CD4-positive, alpha-beta T cell (primary cell): ENCODE measurements at places on chromosomes 2 and 18. TPM values are rescaled to one million over a fixed set of nuclear protein-coding genes. Genes with fewer than 3 reads are reported as not detected.

Gene ATP6V1B1
- not detected for total RNA-seq

Gene GALM
- total RNA-seq: 7.0 TPM

Gene TYMS
- 1.1 TPM for total RNA-seq

Gene SF3B1
- total RNA-seq: 498 TPM

Gene LIMS1
- total RNA-seq: 18.5 TPM

Gene GAL3ST2
- 1.5 TPM for total RNA-seq

Gene PRSS56
- not detected for total RNA-seq

Gene DCAF17
- 13.0 TPM for total RNA-seq

Gene PLGLB2
- 2.1 TPM for total RNA-seq

Gene ANKRD53
- 0.42 TPM for total RNA-seq

Gene SULT1C2
- total RNA-seq: not detected

Gene GAREM1
- 0.14 TPM for total RNA-seq

Gene ARHGAP25
- total RNA-seq: 41.8 TPM

Gene HNMT
- not detected for total RNA-seq

Gene LONRF2
- total RNA-seq: 0.08 TPM

Gene CPO
- not detected for total RNA-seq

Gene ATP8B1
- not detected for total RNA-seq

Gene UBE2F
- total RNA-seq: 27.4 TPM

Gene SEPTIN10
- total RNA-seq: 2.0 TPM

Gene CYRIA
- 1.3 TPM for total RNA-seq

Gene CTNNA2
- not detected for total RNA-seq

Gene XDH
- total RNA-seq: 0.05 TPM

Gene EVX2
- not detected for total RNA-seq

Gene INPP1
- total RNA-seq: 2.7 TPM

Gene COL3A1
- total RNA-seq: not detected

Gene SIX3
- not detected for total RNA-seq

Gene GDF7
- total RNA-seq: 0.05 TPM

Gene RFTN2
- total RNA-seq: not detected

Gene UGT1A9
- not detected for total RNA-seq

Gene SLC38A11
- total RNA-seq: not detected

Gene ACKR3
- total RNA-seq: 0.61 TPM

Gene GALNT14
- not detected for total RNA-seq

Gene SPIRE1
- total RNA-seq: 1.4 TPM

Gene RNF125
- total RNA-seq: 107 TPM

Gene SIGLEC15
- total RNA-seq: not detected

Gene ARL6IP6
- total RNA-seq: 6.3 TPM

Gene FSHR
- not detected for total RNA-seq

Gene SPR
- total RNA-seq: not detected

Gene CCDC85A
- not detected for total RNA-seq

Gene PPP4R1
- total RNA-seq: 35.7 TPM

Gene CELF4
- not detected for total RNA-seq

Gene KLHL29
- 2.7 TPM for total RNA-seq

Gene IL36G
- total RNA-seq: not detected

Gene SCG2
- total RNA-seq: not detected

Gene TUBA4B
- total RNA-seq: not detected

Gene C1QL2
- total RNA-seq: not detected

Gene LCT
- total RNA-seq: not detected

Gene GTF2A1L
- not detected for total RNA-seq

Gene CYTIP
- total RNA-seq: 490 TPM

Gene SKA1
- 0.08 TPM for total RNA-seq
